ENCODE measurements at places on chromosomes 6 and 20.

DNA sequence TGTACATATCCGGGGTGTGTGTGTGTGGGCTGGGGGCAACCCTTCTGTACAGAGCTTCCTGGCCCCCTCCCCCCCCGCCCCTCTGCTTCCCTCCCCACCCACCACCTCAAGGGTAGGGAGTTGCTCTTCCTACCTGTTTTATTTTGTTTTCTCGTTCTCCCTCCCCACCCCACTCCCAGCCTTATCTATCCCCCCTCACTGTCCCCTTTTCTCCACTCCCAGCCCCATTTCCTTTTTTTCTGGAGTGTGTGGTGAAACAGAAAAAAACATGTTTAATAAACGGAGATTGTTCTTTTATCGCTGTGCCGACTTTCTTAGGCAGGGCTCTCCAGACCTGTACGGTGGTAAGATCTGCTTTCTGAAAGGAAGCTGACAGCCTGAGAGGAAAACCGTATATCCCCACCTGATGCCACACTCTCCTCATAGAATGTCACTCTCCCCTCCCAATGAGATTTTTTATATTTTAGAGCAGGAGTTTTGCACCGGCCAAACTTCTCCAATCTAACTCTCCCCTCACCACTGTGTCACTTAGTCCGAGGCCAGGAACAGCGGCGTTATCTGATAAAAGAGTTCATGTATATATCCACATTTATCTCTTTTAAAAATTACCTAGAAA lies 875 bp upstream of the ZBTB9 start:
- no peak for DNase-seq

DNA sequence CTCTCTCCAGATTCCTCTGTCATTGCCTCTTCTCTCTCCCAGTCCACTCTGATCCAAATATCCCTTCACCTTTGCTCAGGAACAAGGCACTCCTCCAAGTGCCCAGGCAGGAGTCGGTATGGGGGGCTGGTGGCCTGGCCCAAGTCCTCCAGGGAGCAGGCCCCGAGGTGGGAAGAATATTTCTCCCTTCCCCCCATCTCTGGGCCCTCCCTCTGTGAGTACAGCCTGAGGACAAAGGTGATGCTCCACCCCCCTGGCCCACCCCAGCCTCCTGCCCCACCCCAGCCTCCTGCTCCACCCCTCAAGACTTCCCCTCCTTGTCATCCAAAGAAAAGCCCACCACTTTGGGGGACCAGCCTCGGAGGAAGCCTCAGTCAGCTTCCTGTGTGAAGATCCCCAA lies 96.9 kb downstream of the NCR2 start:
- no peak for DNase-seq

GRCh38 chr6:116616737-116617053 lies 416 bp downstream of the RSPH4A start:
- no peak for DNase-seq

DNA sequence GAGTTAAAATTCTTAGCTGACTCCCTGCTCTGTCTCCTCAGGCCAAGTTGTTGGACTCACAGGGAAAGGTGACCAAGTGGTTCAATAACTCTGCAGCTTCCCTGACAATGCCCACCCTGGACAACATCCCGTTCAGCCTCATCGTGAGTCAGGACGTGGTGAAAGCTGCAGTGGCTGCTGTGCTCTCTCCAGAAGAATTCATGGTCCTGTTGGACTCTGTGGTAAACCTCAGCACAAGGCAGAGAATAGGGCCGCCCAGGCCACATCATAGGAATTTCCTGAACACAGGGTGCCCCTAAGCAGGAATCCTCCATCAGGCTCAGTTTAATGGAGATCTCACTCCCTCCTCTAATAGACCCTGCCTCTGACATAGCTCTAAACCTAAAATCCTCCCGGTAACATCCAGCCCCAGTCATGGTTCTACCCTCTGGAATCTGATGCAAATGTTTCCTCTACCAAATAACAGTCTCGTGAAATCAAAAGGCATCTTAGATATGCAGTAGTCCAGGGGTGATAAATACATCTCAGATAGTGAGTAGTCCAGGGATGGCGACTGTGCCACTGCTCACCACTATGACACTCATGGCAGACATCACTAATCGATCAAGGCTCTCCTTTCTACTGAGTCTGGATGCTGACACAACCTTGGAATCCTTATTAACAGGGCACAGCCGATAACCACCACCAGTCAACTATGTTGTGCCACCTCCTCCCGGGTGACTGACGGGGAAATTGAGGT lies 18.3 kb downstream of the BPIFB1 start:
- DNase-seq, result no peak

DNA sequence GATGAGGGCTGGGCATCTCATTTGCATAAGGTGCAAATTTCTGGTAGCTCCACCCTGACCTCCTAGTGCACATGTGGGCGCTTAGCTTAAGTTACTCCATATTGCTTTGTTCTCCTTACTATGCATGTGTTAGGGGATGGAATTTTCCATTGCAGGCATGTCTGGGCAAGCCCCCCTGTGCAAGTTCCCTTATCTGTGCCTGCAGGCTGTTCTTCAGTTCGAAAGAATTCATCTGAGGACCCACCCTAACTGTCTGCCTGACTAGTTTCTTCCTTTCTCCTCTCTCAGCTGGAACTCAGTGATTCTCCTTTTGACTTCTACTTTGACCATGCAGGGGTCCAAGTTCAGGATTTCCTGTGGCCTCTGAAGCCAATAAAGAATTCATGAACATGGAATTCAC lies 30.2 kb downstream of the CCDC170 start:
- no peak for DNase-seq

GRCh38 chr20:20051767-20052073 lies 546 bp downstream of the CRNKL1 start:
- no peak for DNase-seq

DNA sequence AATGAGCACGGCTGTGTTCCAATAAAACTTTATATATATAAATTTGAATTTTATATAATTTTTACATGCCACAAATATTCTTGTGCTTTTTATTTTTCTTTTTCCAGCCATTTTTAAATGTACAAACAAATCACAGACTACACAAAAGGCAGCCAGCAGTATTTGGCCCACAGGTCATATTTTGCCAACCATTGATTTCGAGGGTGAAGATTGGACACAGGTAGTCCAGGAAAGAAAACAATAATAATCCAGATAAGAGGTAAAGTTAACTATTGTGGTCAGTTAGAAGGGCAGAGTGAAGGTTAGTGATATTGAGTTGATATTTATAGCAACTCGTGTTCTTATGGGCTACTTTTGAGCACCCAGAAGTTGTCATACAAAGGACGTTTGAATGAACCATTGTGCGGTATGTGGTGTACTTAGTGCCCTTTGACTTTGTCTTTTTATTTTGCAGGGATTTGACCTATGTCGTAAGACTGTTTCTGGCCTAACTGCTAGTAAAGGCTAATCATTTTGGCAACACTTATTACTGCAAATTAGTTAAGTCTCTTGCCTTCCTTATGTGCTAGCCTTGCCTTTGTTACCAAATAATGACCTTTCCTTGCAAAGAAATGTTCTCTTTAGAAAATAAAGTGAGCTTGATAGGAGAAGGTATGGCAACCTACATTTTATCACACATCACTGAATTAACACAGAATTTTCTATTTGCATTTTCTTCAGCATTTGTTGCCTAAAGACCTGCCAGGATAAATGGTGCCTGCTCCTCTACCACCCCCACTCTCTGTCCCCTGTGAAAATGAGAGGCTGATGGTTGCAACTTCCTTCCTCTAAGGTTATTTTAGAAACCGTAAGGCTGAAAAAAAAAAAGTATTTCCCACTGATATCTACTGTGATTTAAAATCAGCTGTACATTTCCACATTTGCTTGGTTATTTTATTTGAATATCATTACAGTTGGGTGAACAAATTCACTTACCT lies 493.9 kb upstream of the SOX4 start:
- DNase-seq, result no peak

DNA sequence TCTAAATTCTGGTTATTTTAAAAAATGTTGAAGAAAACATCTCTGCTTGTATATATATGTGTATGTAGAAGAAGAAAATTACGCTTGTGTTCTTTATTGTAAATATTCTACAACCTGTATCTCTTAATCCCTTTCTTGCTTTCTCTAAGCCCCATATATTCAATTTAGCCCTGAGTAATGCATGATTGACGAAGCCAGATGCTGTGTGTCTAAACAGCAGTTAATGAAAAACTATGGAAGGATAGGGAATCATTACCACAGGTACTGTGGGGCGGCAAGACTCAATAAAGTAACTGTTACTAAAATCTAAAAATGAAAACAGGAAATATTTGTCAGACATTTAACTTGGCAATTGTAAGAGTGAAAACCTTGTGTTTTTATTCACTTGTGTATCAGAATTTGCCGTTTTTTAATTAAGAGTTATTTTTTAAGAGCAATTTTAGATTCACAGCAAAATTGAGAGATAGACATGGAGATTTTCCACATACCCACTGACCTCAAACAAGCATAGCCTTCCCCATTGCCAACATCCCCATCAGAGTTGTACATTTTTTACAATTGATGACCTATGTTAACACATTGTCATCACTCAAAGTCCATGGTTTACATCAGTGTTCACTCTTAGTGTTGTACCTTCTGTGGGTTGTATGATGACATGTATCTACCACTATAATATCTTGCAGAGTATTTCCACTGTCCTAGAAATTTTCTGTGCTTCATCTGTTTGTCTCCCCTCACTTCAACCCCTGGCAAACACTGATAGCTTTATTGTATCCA lies 76.7 kb downstream of the BCKDHB start:
- no peak for DNase-seq
